ENCODE measurements at places on chromosomes 1 and 21.

GRCh38 chr21:36111238-36111637, 23.6 kb upstream of the CBR3 start:
- no peak for DNase-seq

DNA sequence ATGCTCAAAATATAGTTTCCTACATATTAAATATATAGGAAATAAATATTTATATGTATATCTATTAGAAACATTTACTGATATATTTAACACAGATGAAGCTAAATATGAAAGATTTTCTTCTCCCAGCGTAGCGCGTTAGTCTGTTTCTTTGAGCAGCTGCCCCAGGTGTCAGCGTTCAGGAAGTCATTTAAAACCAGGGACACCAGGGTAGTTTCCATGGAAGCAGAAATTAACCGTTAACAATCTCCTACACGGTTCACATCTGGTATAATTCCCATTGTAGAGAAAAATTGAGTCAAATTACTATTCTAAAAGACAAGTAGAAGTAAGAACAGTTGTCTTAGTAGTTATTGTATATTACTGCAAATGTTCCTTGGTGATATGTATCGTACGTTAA, 1443.7 kb downstream of the MRPL39 start:
- DNase-seq, result no peak

DNA sequence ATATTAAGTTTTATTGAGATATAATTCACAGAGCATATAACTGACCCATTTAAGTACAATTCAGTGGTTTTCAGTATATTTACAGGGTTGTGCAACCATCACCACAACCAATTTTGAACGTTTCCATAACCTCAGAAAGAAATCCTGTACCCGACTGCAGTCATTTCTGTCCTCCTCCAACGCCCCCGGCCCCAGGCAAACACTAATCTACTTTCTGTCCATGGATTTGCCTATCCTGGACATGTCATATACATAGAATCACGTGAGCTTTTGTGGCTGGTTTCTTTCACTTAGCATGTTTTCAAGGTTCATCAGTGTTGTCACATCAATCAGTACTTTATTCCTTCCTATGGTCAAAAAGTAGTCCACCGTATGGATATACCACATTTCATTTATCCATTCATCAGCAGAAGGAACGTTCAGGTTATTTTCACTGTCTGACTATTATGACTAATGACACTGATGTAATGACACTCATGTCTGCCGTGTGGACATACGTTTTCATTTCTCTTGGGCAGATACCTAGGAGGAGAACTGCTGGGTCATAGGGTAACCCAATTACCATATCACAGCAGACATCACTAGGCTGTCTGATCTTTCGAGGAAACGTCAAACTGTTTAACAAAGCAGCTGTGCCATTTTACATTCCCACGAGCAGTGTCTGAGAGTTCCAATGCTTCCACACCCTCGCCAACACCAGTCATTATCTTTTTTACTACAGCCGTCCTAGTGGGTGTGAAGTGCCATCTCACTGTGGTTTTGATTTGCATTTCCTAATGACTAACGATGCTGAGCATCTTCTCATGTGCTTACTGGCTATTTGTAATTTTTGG, 30.8 kb downstream of the MRPL37 start:
- no peak for DNase-seq

DNA sequence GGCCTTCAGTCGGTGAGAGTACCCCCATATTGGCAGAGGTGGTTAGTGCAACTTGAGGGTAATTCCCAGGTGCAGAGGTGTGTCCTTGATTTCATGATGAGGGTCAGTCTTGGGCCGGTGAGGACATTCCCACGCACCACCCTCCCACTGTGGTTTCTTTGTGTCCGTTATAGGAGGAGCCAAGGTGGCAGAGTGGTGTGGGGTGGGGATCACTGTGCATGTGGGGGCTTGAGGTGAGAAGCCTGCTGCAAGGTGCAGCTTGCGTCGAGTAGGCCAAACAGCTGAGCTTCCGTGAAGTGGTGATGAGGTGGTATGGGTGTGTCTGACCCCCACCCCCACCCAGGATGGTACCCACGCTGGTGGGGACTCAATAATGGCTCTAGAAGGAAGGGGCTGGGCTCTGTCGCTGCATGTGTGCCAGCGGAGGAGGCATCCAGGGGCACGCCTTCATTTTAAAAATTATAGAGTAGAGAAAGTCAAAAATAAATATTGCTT, 6.2 kb downstream of the PTPRF start:
- DNase-seq, result no peak

- DNase-seq, result peak; percentile 52
Measured at GRCh38 chr1:25564777-25565574, 21.6 kb downstream of the LDLRAP1 start.

DNA sequence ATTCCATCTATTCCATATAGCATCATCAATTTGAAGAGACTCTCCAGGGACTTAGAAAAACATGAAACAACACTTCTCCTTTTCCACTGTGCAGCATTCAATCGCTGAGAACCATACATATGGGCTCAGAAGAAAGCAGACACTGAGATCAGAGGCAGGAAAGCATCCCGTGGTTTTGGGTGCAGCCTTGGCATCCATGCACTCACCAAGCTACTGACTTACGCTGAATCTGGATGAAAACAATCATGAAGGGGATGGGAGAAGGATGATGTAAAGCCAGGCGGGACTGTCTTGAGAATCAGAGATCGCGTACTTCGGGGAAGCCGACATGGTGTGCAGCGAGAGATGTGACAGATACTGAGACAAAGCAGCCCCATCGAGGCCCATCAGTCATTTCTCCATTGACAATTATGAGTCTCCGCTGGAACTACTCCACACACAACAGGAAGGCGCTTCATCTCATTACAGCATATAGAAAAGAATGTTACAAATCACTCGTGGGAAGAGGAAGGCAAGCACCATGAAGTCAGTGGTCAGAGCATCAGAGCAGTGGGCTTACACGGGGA, 2.3 kb upstream of the TIAM1 start:
- no peak for DNase-seq

- no peak for DNase-seq
Measured at GRCh38 chr21:38300141-38300578, 43.4 kb downstream of the KCNJ15 start.

- DNase-seq, result no peak
Measured at GRCh38 chr1:213381572-213382084, 330.6 kb downstream of the RPS6KC1 start.

DNA sequence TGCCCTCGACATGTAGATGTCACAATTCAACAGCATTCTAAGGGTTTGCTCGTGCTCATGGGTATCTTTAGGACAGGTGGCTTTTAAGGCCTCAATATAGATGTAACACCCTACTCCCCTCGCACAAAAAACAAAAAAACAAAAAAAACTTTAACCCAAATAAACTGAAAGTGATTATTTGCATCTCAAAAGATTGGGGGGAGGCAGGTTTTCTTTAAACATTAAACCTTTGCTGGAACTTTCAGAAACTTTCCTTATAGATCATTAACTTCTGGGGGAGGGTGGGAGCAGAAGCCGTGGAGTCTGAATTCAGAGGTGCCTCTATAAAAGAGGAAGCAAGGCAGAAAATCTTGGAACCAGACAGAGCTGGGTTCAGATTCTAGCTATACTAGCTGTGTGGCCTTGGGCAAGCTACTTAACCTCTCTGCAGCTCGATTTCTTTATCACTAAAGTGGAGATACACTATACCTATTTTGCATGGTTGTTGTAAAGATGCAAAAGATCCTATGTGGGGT, 3.2 kb upstream of the KIAA1614 start:
- no peak for DNase-seq

- no peak for DNase-seq
Measured at GRCh38 chr1:203136409-203137042, 9.0 kb downstream of the ADORA1 start.

GRCh38 chr1:16091296-16091695, 17.8 kb upstream of the FAM131C start:
- DNase-seq, result no peak

All from stimulated activated naive CD8-positive, alpha-beta T cell treated with anti-CD3 and anti-CD28 coated beads, Interleukin-15, amount 100 ng/mL, for 72 hours (primary cell).